CD4-positive, alpha-beta T cell treated with Interleukin-21 for 1 hour (primary cell): ENCODE measurements at places on chromosomes 5 and 9.
A peak's percentile ranks its signal among the peaks of the same experiment; 100 is the strongest.

DNA sequence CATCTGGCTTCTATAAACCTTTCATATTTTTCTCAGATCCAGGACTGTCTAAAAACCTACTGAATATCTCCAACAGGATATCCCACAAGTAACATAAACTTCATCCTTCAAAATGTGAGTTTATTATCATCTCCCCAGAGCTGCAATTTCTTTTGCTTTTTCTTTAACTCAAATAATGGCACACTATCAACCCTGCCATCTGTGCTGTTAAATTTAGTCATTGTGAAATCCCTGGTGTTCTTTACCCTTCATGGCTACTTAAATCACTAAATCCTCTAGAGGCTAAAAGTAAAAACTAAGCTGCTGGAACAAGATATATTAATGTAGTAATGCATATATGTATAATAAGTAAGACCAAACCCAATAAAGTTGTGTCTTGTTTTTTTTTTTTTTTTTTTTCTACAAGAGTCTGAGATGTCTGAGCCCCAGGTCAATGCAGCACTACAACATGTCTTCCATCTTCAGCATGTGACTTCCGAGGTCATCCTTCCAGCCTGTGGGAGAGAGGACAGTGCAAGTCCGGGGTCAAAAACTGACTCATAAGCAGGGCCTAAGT lies 362.9 kb downstream of the ADGRV1 start:
- DNase-seq = no peak

DNA sequence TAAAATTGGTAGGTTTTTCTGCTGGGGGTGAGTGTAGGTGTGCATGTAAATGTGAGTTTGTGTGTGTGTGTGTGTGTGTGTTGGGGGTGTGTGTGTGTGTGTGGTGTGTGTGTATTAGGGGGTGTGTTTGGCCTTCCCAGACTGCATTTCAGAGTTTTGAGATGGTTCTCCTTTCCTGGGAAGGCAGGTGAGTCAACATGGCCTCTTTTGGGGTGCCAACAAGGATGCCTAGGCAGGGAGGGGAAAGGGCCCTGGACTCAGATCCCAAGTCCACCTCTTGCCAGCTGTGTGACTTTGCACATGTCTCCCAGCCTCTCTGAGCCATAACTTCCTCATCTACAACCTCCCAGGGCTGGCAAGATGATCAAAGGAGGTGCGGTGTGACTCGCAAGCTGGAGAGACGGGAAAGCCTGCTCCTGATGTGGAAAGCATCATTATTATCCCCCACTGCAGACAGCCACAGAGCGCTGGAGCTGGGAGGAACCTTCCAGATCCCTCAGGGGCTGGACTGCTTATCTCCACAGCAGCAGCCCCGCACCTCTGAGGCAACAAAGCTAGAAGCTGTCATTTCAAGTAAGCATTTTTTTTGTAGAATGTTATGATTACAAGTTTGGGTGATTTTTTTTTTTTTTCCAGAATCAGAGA lies 63.5 kb upstream of the TBC1D2 start:
- DNase-seq = no peak

GRCh38 chr5:160556846-160557245 lies 135.2 kb downstream of the PTTG1 start:
- no peak for DNase-seq

- DNase-seq = no peak
Observed at GRCh38 chr5:180339583-180340183, 13.5 kb downstream of the GFPT2 start.

DNA sequence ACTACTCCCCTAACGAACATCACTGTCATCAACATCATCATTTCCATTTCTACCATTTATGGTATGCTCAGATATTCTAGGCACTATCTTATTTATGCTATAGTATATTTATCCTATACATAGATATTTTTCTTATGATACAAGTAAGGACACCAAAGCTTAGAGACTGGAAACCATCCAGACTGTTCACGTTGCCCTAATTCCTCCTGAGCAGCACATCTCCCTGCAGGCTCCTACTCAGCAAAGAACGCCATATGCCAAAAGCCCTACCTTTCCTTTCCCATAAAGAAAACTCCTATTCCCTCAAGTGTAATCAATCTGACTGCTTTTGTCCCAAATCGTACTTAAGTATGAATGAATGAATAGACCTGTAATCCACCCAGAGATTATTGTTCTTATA lies 247.0 kb downstream of the PRELID2 start:
- no peak for DNase-seq

GRCh38 chr9:129182122-129182521 lies 4.1 kb upstream of the IER5L start:
- no peak for DNase-seq

DNA sequence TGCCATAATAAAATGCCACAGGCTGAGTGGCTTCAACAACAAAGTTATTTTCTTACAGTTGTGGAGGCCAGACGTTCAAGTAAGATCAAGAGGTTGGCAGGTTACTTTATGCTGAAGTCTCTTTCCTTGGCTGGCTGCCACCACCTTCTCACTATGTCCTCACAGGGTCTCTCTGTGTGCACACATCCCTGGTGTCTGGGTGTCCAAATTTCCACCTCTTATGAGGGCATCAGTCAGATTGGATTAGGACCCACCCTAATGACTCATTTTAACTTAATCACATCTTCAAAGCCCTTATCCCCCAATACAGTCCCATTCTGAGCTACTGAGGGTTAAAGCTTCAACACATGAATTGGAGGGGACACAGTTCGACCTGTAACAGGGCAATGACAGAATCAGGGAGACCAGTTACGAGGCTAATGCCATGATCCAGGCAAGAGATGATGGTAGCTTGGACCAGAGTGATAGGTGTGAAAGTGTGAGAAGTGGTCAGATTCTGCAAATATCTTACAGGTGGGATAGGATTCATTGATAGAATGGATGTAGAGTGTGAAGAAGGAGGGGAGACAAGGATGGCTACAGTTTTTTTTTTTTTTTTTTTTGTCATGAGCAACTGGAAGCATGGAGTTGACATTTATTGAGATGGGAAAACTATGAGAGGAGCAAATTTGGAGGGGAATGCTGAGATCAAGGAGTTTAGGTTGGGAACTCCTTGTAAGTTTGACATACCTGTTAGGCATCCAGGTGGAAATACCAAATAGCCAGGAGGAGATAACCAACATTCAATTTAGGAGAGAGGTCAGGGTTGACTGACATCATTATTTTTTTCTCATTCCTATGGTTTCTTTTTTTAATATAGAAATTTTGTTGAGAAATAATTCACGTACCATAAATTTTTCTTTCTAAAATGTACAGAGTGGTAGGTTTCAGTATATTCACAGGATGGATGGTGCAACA lies 39.6 kb upstream of the FGF1 start:
- no peak for DNase-seq

GRCh38 chr9:86546712-86547111 lies 192.5 kb upstream of the TUT7 start:
- no peak for DNase-seq

DNA sequence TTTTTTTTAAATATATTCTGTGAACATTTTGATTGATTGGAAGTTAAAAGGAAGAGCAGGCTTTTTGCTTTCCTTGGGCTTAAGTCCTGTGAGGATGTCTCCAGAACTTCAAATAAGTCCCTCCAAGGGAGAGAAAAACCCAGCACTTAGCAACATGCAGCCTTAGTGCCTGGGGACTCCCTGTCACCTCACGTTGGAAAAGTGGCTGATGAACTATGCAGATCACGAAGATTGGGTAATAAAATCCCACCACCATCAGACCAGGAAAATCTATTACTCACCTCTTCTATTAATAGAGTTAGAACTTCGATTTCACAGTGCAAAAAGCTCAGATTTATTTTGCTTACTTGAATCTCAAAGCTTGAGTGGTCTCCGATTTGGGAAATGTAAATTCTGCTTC lies 507.0 kb downstream of the MAT2B start:
- no peak for DNase-seq

GRCh38 chr9:64061013-64061627 lies 1223.9 kb downstream of the FOXD4L5 start:
- DNase-seq = no peak

GRCh38 chr5:111530298-111530740 lies 18.0 kb upstream of the STARD4 start:
- peak; percentile 91 for DNase-seq

GRCh38 chr5:160921423-160922285 lies 69.6 kb upstream of the ATP10B start:
- no peak for DNase-seq

- no peak for DNase-seq
Observed at GRCh38 chr9:9746826-9747225, 866.0 kb downstream of the PTPRD start.

GRCh38 chr5:99398976-99399375 lies 470.2 kb upstream of the CHD1 start:
- no peak for DNase-seq

- peak; percentile 36 for DNase-seq
Observed at GRCh38 chr5:140113180-140113698, 670 bp upstream of the PURA start.

GRCh38 chr9:19759066-19759465 lies 29.8 kb downstream of the SLC24A2 start:
- DNase-seq = no peak

GRCh38 chr9:120791161-120791560 lies 2.1 kb downstream of the FBXW2 start:
- no peak for DNase-seq

DNA sequence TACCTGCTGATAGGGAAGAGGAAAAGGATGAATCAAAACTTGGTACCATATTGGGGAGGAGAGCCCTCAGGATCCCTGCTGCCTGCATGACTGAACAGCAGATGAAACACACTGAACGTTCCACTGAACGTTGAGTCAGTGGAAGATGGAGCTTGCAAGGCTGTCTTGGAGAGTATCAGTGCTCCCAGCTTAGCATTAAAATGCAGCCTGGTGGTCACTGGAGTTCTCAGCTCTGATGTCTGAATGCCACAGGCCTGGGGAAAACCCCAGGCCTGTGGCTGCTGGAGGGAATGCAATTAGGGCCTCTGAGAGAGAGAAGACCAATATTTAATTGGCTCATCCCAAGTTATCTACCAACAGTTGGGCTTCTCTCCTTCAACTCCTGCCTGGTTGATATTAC lies 54.5 kb downstream of the PDE4D start:
- no peak for DNase-seq

GRCh38 chr5:35664584-35664983 lies 46.9 kb downstream of the SPEF2 start:
- DNase-seq = no peak

DNA sequence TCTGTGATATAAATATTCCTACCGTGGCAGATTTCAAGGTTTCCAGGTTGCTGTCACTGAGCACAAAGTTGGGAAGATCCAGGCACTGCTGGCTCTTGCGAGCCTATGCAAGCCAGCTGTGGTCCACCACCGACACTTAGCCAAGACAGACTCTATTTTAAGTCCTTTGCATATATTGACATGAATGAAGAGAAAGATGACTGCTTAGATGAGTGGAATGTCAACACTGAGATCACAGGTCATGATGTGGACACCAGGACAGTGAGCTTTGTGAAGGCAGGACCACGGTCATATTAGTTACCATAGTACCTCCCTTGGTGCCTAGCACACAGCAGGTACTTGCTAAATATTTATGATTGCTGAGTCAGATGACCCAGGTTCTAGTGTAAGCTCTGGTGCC lies 217.0 kb downstream of the PAPPA start:
- no peak for DNase-seq

DNA sequence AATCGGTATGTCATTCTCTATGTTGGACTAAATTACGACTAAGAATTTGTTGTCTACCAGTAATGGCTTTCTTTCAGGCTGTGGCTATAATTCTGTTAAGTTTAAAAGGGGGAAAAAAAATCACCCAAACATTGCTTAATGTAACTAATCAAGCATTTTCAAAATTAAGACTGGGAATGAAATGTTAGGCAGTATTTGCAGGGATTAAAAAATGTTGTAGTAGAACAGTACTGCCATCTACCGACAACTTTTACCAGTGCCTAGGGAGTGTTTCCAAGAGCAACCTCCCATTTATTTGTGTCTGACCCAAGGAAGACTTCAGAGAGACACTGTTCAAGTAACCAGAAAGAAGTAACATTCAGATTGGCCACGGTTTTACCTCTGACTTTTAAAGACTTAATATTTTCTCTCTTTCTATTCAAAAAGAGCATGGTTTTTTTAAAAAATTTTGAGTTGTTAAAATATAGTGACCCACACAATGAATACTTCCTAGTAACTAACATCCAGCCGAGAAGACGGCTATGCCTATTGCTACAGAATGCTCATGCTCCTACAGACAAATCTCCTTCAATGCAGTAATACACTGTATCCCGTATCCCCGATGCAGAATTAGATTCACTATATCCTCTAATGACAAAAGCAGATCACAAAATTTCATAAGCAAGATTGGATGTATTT lies 92.4 kb downstream of the ARL15 start:
- peak; percentile 46 for DNase-seq

GRCh38 chr9:133701981-133702797 lies 36.0 kb downstream of the SARDH start:
- DNase-seq = peak; percentile 63

GRCh38 chr9:37026113-37026930 lies 7.7 kb downstream of the PAX5 start:
- DNase-seq = no peak

- DNase-seq = peak; percentile 45
Observed at GRCh38 chr5:78985725-78986223, 664 bp upstream of the ARSB start.

DNA sequence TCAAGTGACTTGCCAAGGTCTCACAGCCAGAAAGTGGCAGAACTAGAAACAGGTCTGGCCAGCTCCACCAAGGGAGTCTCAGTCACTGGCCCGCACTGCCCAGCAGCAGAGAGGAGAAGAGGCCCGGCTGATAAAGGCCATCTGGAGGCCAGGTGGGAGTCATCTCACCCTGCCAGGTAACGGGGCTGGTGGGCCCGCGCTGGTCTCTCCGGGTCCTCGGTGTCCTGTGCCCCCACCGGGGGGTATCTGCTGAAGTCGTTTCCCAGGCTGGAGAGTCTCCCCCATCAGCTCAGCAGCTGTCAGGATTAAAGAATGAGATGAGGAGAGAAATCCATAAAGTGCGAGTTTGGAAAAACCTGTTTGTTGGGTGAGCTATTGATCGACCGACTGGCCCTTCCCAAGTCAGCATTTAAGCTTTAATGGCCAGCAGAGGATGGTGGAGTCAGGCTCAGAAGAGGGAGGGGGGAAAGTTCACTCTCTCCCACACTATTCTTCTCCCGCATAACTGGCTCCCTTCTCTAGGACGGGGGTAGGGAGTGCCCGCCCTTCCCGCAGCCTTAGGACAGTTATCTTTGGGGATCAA lies 30.3 kb downstream of the LMX1B start:
- DNase-seq = no peak

DNA sequence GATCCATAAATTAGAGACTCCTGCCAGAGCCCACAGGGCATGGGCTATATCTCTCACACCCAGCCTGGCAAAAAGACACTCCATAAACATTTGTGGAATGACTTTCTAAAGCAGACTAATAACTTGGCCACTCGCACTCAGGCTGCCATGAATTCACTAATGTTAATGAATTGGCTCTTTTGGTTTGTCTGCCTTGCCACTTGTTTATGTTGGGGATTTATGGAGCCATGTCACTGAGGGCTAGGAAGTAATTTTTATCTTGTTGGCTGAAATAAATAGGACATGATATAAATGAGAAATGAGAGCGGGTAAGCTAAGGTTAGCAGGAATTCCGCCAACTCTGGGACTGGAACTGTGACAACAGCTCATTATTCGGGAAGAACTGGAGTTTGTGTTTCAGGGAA lies 55.2 kb downstream of the DROSHA start:
- no peak for DNase-seq

- DNase-seq = peak; percentile 69
Observed at GRCh38 chr5:73387601-73388305, 60.8 kb downstream of the FOXD1 start.
